Activated CD8-positive, alpha-beta memory T cell treated with anti-CD3 and anti-CD28 coated beads for 48 hours (primary cell): ENCODE measurements at places on chromosomes 3 and 15.

DNA sequence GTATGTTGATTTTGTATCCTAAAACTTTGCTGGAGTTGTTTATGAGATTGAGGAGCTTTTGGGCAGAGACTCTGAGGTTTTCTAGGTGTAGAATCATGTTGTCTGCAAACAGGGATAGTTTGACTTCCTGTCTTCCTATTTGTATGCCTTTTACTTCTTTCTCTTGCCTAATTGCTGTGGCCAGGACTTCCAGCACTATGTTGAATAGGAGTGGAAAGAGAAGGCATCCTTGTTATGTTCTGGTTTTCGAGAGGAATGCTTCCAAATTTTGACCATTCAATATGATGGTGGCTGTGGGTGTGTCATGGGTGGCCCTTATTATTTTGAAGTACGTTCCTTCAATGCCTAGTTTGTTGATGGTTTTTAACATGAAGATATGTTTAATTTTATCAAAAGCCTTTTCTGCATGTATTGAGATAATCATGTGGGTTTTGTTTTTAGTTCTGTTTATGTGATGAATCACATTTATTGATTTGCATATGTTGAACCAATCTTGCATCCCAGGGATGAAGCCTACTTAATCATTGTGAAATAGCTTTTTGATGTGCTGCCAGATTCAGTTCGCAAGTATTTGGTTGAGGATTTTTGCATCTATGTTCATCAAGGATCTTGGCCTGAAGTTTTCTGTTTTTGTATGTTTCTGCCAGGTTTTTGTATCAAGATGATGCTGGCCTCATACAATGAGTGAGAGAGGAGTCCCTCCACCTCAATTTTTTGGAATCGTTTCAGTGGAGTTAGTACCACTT is 188.1 kb downstream of the MINAR1 start:
- no peak for DNase-seq

DNA sequence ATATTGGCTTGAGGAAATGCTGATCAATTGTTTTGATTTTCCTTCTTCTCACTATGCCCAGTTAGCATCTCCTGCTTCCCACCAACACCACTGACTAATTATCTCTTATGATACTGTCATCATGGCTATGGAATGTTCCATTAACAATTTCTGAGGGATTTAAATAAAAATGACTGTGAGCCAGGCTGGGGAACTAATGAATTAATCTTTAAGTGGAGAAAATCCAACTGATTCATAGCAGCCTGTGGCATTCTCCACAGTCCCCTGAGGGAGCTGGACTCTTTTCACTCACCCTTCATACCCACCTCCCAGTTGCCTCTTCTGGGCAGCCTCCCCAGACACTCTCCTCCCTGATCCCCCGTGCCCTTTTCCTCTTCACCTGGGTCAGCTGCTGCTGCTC is 353.6 kb downstream of the CLSTN2 start:
- no peak for DNase-seq

DNA sequence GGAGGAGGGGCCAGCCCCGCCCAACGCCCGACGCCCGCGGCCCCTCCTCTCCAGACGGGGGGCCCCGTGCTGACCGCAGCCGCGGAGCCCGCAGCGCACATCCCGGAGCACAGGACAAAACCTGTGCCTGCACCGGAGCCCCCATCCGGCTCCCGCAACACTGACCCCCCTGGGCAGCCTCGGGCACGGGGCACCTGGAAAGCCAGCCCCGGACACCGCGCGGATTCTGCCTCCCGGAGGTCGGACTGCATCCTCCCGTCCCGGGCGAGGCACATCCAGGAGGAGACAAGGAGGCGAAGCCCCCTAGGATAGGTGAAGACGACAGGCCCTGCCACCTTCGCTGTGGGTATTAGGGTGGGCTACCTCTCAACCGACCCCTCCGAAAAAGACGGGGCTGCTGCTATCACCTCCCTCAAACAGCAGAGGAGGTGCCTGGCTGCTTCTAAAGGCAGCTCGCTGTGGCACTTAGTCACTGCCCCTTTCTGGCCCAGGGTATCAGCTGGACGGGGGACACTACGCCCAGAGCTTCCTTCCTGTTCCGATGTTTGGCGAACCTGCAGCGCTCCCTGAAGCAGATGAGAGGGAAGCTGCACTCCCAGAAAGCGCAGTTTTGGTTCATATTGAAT is 10.6 kb downstream of the XXYLT1 start:
- no peak for DNase-seq

DNA sequence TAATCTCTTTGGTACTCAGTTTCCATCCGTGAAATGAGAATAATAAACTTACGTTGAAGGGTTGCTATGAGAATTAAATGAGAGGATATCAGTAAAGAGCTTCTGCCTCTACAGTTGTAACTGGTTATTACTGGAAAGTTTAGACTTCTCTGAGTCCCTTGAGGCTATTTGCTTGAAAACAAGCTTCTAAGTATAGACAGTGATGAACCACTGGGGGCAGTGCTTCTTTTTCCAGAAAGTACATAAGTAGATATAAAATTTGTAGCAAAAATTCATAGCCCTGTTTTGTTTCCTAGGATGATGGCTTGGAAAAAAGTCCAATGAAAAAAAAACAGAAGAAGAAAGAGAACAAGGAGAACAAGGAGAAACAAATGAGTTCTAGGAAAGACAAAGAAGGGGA is 87.1 kb downstream of the RGMA start:
- DNase-seq: no peak

GRCh38 chr3:154193000-154193615 is 71.9 kb downstream of the ARHGEF26 start:
- no peak for DNase-seq

DNA sequence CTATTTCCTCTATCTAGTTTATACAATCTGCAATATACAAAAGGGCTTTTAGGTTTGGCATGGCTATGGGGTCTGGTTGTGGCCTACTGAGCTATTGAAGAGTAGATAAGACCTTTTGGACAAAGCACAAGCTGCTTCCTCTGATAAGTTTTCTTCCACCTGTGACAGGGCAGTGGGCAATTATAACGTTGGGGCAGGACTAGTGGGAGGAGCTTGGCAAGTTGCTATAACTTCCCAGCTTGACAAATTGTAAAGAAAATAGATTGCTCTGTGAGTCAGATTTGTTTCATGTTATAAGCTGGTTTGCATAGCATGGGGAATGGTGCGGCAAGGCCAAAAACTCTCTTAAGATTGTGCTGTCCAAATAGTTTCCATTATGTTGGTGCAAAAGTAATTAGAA is 64.9 kb downstream of the SLC7A14 start:
- DNase-seq: no peak

DNA sequence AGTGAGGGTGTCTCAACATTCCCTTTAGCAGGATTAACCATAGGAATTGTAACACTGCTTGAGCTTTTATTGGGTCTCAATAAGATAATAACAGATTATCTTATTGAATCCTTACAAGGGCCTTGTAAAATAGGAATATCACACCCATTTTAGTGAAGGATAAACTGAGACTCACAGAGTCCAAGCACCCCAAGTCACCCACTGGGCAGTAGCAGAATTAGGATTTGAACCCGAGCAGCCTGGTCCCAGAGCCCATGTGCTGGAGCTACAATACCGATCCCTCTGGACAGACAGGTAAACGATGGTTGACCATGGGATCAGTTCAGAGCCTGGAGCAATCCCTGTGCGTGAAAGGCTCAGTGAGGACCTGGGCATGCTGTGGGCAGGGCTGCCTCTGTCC is 56.3 kb upstream of the MRPS22 start:
- DNase-seq: no peak

GRCh38 chr3:71035314-71035713 is 548.2 kb downstream of the FOXP1 start:
- DNase-seq: no peak

DNA sequence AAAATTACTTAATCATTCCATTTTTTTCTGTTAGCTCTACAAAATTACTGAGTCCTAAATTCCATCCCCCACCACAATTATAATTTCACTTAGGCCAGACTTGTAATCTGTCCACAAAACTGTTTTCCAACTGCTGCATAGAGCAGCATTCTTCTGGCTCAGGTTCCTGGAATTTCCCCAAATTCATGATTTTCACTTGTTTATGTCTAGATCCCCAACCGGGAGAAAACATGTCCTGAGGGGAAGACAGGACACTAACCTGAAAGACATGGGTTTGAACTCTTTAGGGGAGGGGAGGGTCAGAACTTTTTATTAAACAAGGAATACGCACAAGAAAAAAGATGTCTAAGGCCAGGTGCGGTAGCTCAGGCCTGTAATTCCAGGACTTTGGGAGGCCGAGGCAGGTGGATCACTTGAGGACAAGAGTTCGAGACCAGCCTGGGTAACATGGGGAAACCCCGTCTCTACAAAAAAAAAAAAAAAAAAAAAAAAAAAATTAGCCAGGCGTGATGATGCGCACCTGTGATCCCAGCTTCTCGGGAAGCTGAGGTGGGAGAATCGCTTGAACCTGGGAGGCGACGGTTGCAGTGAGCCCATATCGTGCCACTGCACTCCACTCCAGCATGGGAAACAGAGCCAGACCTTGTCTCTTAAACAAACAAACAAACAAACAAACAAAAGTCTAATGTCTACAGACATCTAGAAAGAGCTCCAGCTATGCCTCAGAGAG is 1.5 kb downstream of the ETFA start:
- no peak for DNase-seq

DNA sequence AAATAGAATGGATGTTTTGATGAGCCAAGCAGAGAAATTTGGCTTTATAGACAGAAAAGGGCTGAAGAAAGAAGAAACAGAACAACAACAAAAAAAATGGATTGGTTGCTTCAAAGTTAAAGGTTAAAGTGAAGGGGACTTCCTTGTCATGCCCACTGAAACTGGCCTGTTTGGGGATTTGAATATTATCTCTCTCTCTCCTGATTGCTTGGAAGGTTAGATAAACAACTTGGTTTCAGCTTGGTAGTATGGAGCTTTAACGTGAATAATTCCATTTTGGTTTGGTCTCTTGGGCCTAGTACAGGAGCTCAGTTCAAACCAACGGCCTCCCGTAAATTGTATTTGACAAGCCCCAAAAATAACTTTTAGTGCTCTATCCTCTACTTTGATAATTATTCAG is 70.8 kb upstream of the MBNL1 start:
- DNase-seq: no peak

DNA sequence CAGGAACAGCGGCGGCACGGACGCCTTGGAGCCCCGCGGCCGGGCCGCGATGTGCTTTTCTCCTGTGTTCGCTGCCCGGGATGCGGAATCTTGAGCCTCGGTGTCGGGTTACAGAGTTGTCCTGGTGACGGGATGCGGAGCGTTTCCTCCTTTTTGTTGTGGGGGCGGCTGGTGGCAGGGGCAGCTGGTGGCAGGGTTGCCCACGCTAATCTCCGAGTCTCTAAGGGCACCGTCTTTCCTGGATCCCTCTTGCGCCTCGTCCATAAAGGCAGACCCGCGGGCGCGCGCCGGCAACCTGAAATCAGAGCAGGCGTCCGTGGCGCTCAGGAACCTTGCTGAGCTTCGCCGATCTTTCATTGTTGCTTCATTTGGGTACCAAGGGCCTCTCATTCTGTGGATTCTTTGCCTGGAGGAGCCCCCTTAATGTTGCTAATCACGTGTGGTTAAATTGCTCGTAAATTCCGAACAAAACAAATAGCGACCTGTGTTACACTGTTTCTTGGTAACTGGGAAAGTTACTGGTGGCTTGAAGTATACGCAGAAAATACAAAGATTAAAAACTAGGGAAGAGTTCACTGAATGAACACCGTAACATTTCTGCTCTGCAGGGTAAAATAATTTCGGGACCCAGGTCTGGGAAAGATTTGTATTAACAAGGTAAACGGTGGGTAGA is 844 bp upstream of the PFN2 start:
- DNase-seq: no peak

GRCh38 chr3:45545476-45545875 is 49.1 kb upstream of the LIMD1 start:
- DNase-seq: no peak

DNA sequence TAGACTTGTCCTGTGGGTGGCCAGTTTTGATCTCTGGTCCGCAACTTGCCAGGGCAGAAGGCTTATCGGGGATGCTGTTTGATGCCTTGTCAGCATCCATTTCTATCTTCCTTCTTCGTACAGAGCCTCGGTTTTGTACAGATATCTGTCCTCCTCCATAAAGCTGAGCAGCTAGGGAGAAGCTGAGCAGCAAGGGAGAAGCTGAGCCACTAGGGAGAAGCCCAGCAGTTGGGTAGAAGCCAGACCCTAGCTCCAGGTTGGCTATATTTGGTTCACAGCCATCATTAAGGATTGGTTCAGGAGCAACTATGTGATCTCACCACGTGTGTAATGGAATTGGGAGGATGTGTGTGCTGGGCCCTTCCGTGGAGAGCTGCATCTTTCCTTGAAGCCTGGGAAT is 46.7 kb downstream of the PTPRG start:
- DNase-seq: no peak

DNA sequence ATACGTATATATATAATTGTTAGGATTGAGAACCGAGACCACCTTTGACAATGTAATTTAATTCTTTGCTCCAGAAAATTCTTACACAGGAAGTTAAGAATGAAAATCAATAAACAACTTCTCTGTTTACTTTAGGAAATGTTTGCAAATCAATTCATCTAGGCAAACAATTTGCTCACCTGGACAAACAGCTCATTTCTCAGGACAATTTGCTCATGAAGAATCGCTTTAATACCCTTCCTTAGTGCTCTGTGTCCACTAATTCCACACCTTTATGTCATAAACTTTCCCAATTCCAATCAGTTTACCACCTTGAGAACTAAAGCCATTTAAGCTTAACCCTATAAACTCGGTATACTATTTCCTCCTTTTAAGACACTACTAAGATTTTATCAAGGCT is 292.2 kb downstream of the BCHE start:
- DNase-seq: no peak

- no peak for DNase-seq
Observed at GRCh38 chr15:100200287-100200880, 141.4 kb downstream of the ADAMTS17 start.

- DNase-seq: no peak
Observed at GRCh38 chr3:58237941-58238681, 519 bp downstream of the ABHD6 start.

GRCh38 chr15:70140025-70140542 is 42.4 kb upstream of the TLE3 start:
- DNase-seq: no peak

GRCh38 chr3:156978481-156978961 is 152.4 kb downstream of the LEKR1 start:
- no peak for DNase-seq

- DNase-seq: no peak
Observed at GRCh38 chr3:136909187-136909586, 47.2 kb downstream of the NCK1 start.

DNA sequence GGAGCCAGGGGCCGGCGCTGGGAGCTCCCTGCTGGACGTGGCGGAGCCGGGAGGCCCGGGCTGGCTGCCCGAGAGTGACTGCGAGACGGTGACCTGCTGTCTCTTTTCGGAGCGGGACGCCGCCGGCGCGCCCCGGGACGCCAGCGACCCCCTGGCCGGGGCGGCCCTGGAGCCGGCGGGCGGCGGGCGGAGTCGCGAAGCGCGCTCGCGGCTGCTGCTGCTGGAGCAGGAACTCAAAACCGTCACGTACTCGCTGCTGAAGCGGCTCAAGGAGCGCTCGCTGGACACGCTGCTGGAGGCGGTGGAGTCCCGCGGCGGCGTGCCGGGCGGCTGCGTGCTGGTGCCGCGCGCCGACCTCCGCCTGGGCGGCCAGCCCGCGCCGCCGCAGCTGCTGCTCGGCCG is 1.5 kb downstream of the SMAD6 start:
- no peak for DNase-seq

- DNase-seq: no peak
Observed at GRCh38 chr3:66537735-66538134, 36.9 kb upstream of the LRIG1 start.
